NCI-H510A (cell line): ENCODE measurements at places on chromosomes 7 and 10.

- DNase-seq: no peak
These were observed 23.9 kb upstream of the PNLIPRP3 start for GRCh38 chr10:116403740-116404250.

GRCh38 chr7:5596046-5596895 lies 172.6 kb upstream of the TNRC18 start:
- DNase-seq: no peak

DNA sequence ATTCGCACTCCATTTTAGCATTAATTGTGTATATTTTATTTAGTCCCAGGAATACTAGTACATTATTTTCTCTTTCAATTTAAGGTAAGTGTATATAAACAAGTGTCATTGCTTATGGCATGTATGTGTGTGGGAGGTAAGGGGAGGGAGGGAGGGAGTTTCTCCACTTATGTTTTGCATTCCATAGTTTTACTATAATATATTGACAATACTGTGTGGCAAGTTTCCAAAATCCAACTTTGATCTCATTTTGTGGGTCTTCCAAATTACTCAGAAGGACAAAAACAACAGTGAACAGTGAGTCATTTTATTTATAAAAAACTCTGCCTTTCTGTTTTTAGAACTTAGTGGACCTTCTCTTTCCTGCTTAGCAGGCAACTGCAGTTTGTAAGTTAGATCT lies 102.3 kb upstream of the SEMA3E start:
- DNase-seq: no peak

GRCh38 chr7:108204281-108204796 lies 74.2 kb upstream of the LAMB4 start:
- DNase-seq: no peak

DNA sequence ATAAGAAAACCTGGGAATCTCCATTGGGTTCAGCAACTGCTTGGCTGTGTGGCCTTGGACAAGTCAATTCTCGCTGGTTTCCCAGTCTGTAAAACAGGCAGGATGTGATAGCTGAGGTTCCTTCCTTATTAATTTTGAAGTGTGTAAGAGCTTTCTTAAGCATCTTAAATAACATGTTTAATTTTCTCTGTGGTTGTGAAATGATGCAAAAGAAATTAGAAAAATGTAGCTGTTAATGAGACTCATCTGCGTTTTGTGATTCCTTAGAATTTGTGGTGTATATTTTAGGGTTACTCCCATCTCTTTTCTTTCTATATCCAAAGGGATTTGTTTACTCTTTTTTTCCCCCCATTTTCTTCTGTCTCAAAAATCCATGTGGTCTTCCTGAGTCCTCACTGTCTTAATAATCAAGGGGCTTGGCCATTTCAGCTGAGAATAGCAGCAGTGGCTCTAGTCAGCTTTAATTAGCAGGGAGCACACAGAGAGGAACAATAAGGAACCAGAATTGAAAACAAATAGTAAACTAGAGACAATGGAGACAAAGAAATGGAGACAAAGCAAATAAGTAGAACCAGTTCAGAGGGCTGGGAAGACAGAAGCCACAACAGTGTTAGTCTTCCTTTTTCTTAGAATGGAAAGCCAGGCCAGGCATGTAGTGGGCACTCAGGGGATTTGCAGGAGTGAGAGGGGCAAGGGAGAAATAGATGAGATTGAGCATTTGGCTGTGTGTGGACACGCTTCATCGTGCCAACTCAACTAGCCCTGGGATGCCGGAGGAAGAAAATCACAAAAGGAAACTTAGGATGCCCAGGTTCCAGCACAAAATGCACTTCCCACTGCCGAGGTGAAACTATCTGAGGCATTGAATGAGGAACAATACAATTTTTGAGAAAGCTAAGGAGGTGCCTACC lies 93.9 kb downstream of the CHN2 start:
- no peak for DNase-seq

DNA sequence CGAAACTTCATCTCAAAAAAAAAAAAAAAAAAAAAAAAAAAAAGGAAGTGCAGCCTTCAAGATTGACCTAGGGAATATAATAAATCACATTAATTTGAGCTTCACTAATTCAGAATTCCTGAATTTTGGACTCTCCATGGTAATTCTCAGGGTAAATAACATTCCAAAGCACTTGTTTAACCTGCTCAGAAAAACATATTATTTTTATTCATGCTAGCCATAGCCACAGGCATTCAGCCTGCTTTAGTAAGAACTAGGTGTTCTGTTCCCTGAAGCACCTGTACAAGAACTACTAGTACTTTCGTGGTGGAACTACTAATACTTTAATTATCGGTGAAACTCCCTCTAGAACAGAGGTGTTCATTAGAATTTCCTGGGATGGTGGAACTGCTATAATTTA lies 169.3 kb downstream of the RTKN2 start:
- no peak for DNase-seq

DNA sequence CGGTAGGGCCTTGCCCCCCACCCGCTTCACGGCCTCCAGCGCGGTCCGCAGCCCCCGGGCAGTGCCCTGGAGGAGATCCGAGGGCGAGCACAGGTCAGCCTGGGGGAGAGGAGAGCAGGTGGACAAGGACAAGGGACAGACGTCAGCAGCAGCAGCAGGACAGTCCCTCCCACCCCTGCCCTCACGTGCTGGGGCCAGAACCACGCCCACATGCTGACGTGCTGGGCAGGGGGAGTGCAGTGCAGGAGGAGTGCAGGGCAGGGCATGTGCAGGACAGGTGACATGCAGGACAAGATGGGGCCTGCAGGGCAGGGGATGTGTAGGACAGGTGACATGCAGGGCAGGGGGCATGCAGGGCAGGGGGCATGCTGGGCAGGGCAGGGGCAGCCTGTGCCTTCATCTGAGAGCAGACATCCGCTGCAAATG lies 1.5 kb upstream of the SAP25 start:
- no peak for DNase-seq

DNA sequence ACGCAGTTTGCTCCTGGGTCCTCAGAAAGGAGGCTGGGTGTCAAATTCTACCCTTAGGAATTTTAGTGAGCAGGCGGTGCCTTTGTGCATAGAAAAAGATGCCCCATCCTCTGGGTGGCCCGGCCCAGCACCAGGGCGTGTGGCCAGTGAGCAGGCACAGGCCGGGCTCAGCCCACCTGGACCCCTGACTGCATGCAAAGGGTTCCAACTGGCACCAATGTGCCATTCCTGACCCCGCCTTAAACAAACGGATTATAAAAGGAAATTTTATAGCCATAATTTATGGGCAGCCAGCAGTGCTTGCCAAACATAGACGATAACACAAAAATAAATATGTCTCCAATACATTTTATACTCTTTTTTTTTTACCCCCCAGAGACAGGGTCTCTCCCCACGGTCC lies 40.1 kb upstream of the GNA12 start:
- DNase-seq: no peak

- DNase-seq: no peak
These were observed 138.5 kb upstream of the AOAH start for GRCh38 chr7:36862771-36863261.

- DNase-seq: no peak
These were observed 59.5 kb upstream of the NPTX2 start for GRCh38 chr7:98557538-98558031.

DNA sequence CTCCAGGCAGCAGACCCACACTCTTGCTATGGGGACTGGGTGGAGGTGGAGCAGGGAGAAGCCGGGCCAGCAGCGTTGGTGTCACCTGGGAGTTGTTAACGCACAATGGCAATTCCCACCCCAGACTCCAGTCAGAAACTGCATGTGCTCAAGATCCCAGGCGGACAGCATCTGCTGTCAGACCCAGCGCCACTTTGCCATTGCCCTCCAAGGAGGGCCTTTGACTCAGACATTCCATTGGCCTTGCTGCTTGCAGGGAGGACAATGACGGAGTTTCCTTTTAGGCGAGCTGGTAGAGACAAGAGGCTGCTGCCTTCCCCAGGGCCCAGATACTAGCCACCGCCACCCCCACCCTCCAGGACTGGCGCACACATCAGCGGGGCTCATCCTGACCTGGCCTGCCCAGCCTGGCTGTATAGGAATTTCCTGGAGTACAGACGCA lies 34.5 kb downstream of the ZNF775 start:
- no peak for DNase-seq

DNA sequence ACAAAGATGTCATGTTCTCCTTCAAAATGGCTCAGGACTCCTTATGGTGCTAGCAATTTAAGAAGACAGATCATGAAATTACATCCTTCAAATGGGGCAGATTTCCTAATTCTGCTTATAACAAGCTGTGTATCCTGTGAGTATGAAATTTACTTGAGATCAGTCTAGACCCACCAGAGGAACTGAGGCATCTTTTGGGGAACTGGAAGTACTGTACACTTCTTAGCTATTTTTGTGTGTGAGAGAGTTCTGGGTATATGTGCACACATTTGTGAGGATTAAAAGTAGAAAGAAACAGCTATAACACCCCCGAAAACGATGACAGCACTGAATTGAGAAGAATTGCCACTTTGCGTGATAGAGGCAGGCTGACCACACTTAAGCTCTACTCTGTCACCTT lies 187.0 kb upstream of the CCDC6 start:
- DNase-seq: no peak
